ENCODE measurements at places on chromosomes 12 and 14. TPM values are rescaled to one million over a fixed set of nuclear protein-coding genes. Genes with fewer than 3 reads are reported as not detected.

Gene CCDC184
- 0.82 TPM for total RNA-seq

- no peak for DNase-seq
Measured at GRCh38 chr14:69651664-69652063, 40.3 kb downstream of the SUSD6 start.

DNA sequence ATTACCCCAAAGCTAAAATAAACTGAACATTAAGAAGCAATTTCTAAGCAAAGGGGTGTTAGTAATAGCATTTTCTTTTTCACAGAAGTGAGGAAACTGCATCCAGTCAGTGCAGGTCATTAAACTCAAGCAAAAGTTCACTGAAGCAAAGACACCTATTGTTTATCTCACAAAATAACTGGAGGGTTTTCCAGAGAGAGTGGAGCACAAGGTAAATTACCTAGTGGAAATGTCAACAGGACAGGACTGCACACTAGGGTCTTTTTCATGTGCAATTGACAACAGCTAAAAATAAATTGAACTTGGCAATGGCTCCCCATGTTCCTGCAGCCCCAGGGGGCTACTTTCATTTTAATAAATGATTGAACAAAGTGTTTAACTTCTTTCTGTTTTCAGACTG is 742.0 kb downstream of the GALC start:
- DNase-seq = no peak

DNA sequence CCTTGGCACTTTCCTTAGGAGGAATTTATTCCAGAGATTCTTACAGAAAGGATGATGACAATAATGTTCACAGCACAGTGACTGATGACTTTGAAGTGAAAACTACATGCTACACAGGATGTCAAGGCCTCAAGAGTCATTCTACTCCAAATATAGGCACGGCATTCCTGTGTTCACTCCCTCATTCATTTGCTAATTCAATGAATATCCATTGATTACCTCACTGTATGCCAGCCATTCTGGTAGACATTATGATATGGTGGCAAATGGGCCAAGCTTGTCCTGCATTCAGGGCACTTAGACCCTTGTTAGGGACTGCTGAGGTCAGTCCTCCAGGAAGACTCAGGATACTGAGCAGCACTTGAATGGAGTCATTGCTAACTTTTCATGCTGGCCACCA is 48.0 kb downstream of the FOXN4 start:
- DNase-seq = no peak

DNA sequence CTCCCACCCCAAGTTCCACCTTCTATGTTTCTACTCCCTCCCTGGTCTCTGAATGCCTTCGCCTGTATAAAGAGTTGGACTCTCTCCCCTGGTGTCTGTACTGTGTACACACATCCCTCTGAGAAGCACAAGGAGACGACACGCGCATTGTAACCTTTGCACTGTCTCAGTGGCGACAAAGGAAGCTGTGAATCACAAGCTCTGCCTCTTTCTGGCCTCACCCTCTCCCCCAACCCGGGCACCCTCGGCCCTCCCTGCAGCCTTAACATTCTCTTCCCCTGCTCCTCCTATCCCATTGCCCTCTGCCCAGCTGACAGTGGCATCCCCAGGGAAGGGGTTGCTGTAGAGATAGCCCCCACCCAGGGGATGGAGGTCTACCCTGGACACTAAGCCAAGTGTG is 2.5 kb upstream of the SMARCD1 start:
- no peak for DNase-seq

DNA sequence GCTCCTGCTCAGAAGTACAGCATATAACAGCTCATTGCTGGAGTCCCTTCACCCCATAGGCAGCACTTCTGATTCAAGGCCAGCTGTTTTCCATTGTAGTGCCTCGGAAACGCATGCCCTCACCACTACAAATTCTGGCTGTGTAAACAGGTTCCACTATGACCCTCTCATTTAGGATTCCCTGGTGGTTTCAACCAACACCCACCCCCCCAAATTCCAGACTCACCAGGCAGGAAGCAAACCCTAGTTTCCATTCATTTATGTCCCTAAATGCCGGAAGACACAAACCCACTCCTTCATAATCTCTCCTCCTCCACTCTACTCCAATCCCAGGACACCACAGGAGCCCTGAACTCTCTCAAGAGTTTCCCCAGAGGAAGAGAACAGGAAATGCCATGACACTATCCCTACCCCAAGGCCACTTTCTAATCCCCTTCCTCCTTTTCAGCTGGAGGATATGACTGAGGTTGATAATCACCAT is 75.9 kb upstream of the TMPO start:
- DNase-seq = no peak

GRCh38 chr12:24718617-24719016 is 230.3 kb downstream of the BCAT1 start:
- no peak for DNase-seq

Measured in kidney epithelial cell (primary cell).